G401 (cell line): ENCODE measurements at places on chromosomes 13 and 19.

DNA sequence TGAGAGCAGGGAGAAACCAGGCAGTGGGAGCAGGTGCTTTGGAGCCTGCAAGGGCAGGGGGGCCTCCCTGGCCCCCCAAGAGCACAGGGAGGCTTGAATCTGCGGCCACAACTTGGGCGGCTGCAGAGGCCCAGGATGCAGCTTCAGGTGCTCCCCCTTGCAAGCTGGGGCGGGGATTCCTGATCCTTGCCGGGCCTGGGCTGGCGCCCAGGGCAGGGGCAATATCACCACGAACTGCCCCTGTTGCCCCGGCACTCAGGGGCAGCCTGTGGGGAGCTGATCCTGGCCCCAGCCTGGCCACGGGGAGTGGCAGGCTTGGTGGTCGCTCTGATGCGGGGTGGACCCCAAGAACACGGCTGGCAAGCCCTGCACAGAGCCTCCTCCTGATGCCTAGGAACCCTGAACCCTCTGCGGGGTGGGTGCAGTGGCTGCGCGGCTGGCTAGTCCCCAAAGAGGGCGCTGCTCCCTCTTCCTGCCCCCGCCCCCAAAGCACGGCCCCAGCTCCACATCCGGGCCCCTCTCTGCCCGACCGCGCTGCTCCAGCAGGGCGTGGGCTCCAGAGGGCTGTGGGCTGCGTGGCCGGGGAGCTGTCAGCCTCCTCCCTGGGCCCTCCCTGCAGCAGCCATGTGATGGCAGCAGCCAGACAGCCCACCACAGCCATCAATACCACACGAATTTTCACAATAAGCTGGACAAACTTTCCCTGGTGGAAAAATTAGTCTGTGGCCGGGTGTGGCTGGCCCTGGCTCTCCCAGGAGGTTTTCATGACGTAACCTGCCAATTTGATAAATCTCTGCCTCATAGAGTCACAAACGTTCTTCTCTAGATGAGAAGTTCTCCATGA lies 21.0 kb downstream of the TNFSF9 start:
- DNase-seq = no peak

DNA sequence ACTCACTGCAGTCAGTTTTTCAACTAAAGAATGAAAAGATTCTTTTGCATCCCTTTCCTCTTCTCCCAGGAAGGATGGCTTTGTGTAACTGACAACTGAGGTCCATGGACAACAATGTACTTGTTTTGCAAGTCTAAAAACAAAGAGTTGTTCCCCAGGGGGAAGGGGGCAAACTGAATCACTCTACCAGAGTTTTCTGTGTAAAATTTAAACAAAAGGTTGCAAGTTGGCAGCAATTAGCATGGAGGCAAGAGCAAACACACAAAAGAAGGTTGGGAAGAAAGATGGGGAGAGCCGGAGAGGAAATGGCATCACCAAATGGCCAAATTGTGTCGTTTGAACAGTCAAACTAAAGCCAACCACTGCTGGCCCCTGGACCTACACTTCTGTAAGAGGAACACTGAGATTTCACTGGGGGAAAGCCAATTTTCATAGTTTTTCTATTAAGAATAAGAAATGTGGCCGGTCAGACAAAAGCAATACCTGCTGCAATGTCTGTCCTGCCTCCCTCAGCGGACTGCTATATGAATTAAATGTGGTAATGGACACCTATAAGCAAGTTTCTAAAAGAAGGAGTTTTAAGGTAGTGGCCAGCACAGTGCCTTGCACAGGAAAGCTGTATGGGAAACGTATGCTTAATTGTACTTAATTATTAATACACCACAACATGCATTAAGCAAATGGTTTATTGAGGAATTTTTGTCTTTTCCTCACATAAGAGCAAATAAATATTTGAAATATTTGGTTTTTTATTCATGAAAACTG lies 16.1 kb upstream of the SACS start:
- no peak for DNase-seq

GRCh38 chr13:38401276-38401675 lies 51.6 kb downstream of the UFM1 start:
- DNase-seq = no peak

DNA sequence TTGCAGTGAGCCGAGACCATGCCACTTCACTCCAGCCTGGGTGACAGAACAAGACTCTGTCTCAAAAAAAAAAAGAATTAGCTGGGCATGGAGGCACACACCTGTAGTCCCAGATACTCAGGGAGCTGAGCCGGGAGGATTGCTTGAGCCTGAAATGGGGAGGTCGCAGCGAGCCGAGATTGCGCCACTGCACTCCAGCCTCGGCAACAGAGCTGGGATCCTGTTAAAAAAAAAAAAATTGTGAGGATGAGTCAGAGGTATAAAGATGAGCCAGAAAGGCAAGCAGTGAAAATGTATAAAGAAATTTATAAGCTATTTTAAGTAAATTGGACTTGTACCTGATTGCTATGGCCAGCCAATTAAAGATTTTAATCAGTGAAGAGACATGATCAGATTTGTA lies 21.1 kb downstream of the KBTBD6 start:
- no peak for DNase-seq

GRCh38 chr13:113929628-113930615 lies 44.0 kb downstream of the C13orf46 start:
- DNase-seq = peak; percentile 58

GRCh38 chr13:45768656-45769479 lies 66.7 kb downstream of the CBY2 start:
- DNase-seq = no peak

- no peak for DNase-seq
Observed at GRCh38 chr13:35722458-35723052, 246.1 kb upstream of the MAB21L1 start.

DNA sequence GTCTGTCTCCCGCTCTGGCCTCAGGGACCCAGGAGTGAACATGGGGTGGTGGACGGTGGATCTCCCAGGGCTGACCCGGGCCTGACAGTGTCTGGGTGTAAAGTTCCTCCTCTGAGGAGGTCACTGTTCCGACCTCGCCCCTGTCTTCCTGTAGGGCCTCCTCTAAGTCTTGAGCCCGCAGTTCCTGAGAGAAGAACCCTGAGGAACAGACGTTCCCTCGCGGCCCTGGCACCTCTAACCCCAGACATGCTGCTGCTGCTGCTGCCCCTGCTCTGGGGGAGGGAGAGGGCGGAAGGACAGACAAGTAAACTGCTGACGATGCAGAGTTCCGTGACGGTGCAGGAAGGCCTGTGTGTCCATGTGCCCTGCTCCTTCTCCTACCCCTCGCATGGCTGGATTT lies at the start of gene SIGLEC9:
Gene SIGLEC9, plus strand, starts transcription at position 178 of the 400 bp plus-strand sequence. Its CDS starts 69 bp downstream, at position 247.
- no peak for DNase-seq

- peak; percentile 17 for DNase-seq
Observed at GRCh38 chr19:18160493-18160970, 7.6 kb downstream of the PIK3R2 start.

DNA sequence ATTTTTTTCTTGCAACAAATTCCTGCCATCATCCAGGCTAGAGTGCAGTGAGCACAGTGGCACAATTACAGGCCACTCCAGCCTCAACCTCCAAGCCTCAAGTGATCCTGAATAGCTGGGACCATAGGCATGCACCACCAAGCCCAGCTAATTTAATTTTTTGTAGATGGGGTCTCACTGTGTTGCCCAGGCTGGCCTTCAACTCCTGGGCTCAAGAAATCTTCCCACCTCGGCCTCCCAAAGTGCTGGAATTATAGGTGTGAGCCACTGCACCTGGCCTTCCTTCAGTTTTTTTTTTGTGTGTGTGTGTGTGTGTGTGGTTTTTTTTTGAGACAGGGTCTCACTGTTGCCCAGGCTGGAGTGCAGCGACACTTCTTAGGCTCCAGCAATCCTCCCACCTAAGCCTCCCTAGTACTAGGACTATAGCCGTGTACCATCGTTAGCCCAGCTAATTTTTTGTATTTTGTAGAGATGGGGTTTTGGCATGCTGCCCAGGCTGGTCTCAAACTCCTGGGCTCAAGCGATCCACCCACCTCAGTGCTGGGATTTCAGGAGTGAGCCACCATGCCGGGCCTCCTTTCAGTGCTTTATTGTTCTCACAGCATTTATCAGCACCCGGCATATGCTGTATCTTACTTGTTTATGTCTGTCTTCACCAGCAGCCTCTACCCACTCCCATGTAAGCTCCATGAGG lies 5.9 kb upstream of the SRRM5 start:
- DNase-seq = no peak

DNA sequence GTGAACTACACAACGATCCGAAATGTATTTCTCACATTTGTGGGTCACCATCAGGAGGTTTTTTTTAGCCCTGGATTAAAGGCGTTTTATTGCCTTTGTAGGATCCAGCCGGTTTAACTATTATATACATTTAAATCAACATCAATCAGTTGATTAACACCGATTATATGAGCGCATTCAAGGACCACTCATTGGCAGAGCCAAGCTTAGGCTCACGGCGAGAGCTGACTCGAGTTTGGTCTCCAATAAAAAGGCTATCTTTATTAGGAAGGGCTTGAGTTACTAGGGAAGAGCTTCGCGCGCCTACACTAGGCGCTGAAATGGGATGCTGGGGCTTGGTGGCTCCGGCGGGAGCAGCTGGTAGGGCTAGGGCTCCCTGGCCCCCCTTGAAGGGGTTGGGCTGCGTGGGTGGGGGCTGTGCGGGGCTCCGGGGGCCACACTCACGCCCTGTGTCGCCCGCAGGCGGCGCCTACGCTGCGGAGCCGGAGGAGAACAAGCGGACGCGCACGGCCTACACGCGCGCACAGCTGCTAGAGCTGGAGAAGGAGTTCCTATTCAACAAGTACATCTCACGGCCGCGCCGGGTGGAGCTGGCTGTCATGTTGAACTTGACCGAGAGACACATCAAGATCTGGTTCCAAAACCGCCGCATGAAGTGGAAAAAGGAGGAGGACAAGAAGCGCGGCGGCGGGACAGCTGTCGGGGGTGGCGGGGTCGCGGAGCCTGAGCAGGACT lies 4.2 kb downstream of the PDX1 start:
- DNase-seq = no peak

DNA sequence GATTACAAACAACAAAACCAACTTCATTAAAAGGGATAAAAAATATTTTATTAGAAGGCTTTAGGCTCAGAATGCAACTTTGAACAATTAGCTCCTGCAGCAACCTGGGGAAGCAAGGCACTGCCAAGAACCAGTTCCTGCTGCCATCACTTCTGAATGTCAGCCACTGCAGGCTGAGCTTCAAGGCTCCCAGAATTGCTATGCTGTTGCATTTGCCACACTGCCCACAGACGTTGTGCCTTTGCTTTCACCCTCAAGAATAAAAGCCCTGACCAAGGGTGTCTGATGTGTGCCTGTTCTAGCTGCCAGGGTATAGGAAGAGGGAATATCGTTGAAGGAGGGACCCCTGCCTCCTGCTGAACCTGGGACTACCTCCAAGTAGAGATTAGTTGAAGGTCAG lies 238.4 kb downstream of the ITGBL1 start:
- DNase-seq = peak; percentile 60

DNA sequence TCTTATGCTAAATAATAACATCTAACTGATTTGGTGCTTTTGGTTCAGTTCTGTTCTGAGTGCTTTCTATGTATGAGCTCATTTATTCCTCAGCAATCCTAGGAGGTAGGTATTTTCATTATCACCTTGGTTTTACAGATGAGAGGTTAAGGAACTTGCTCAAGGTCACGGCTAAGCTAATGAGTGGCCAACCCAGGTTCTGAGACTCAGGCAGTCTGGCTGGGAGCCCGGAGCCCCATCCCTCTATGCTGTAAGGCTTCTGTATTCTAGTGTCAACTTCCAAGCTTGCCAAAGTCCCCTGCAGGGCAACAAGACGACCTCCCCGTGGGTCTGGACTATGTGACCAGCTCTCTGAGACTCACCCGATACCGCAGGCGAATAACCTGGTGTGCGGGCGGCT lies 60.5 kb downstream of the PARP4 start:
- no peak for DNase-seq

DNA sequence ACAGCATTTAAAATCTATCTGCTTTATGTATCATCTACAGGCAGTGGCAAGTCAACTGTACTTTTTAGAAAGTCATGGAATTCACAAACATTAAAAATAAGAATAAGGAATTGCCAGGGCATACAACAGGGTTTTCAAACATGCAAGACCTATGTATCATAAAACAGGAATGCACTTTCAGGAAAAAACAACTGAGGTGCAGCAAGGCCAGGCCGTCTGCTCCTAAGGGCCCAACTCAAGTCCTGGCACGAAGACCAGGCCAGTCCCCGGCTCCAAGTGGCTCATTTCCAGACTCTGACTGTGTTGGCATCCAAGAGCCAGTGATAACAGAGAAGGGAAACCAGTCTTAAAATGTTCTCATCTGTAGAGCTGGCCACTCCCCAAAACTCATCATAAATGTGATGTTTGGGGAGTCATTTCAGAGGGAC lies 7.1 kb downstream of the RFX2 start:
- peak; percentile 93 for DNase-seq

DNA sequence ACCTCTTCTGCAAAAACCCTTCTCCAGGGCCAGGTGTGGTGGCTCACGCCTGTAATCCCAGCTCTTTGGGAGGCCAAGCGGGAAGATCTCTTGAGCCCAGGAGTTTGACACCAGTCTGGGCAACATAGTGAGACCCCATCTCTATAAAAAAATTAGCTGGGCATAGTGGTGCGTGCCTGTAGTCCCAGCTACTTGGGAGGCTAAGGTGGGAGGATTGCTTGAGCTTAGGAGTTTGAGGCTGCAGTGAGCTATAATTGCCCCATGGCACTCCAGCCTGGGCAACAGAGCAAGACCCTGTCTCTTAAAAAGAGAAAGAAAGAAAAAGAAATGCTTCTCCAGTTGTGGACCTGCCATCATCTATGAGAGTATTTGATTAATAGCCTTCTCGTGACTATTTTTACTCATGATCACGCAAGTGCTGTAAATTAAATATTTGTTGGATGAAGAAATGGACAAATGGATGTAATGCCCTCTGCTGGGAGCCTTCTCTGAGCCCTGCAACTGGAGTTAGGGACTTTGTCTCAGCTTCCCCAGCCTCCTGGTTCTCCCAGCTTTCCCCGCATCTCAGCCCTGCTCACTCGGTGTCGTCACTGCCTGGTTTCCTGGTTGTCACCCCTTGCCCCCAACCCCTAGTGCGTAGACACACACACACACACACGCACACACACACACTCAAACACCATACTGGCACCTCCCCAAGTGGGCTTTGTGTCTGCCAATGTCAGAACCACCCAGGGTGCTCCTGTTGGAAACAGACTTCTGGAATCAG lies 12.2 kb downstream of the WIZ start:
- no peak for DNase-seq

- no peak for DNase-seq
Observed at GRCh38 chr13:98371516-98372023, 194.5 kb upstream of the RNF113B start.

DNA sequence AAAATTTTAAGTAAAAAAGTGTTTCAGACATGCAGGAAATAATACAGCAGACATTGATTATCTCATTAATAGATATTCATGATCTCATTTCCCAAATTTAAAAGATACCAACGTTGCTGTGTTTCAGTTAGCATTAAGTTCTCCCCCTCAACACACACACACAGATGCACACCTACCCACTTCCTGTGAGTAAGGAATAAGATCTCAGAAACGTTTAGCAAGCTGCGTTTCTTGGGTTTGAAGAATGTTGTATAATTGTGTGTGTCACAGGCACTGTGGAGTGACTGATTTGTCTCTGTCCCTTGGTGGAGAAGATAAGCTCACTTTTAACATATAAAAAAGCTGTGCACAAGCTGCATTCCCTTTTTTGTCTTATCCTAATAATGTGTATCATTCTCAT lies 196.8 kb downstream of the PDS5B start:
- DNase-seq = no peak
